Activated naive CD4-positive, alpha-beta T cell treated with anti-CD3 and anti-CD28 coated beads, Interleukin-2, amount 10 ng/mL, durations not matched to agents 7 days and 5 days (primary cell): ENCODE measurements at places on chromosomes 7 and 10.

DNA sequence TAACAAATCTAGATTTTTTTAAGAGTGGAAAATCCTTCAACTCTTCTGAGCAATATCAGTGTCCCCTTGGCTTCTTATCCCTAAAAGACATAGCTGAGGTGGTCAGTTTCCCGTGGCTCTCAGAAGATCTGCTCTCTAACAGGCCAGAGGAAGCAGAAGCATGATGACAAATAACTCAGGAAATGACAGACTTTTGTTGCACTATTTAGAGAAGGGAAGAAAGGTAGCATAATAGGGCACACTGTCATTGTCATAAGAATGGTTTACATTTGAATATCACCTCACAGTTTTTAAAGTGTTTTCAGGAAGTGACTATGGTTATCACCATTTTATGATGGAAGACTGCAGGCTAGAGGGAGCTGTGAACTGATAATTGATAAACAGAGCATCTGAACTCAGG, 33.6 kb upstream of the RAPGEF5 start:
- no peak for DNase-seq

GRCh38 chr10:90602862-90603610, 254.8 kb downstream of the HTR7 start:
- no peak for DNase-seq

DNA sequence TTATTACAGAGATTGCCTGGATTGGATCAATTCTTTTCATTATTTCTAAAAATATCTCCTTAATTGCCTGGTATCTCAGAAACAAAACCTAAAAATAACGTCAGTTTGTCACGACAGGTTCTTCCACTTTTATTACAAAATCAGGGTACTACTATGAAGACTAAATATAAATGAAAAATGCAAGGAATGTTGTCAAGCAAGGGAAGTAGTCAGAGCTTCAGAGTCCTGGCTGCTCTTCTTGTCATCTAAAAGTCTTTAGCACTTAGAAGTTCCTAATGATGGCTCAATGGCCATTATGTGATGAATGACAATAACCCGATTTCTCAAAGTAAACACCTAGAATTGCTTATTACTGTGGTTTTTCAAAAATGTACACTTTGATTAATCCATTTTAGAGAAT, 192.2 kb downstream of the SEMA3A start:
- DNase-seq: no peak

DNA sequence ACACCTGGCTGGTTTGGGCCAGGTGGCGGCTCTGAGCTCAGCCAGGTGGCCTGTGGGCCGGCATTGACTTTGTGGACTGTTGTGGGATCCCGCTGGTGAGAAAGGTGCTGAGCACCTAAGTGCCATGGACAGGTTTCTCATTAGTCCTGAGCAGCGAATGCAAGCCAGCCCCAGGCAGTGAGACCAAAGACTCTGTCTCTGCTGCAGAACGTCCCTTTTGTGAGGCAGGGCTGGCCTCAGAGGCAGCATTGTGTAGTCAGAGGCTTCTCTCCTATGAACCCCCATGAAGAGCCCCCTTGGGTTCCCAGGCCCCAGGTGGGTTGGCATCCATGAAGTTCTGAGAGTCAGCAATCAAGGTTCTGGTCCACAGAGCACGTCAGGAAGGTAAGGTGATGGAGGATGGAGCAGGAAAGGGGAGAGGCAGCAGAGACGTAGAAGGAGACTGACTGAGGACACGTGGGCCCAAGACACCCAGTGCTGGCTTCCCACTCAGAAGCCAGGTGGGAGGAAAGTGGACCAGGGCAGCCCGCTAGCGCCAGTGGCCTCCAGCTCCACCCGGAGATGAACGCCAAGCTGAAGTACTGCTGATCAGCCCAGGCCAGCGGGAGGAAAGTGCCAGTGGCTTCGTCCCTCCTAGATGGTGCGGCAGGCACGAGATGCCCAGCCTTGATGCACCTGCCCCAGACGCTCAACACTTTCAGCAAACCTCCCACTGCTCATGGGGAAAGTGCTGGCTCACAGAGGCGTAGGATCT, 19.2 kb upstream of the PTPRN2 start:
- no peak for DNase-seq

GRCh38 chr10:7560519-7560918, 106.2 kb downstream of the ITIH5 start:
- DNase-seq: no peak

DNA sequence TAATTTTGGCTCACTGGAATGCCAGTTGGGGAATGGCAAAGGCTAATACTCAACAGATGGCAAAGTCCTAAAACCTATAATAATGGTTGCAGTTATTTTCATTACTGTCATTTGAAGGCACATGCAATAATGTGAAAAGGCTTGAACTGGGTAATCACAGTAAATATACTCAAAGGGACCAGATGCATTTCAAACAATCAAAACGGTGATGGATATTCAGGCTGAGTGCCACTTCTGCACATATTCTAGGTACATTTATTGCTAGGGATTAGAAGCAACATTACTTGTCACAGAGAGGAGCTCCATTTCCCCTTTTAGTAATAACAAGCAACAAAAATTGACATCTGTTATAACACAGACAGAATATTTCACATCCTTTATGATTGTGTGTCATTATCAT, 171.8 kb downstream of the NXPH1 start:
- no peak for DNase-seq

DNA sequence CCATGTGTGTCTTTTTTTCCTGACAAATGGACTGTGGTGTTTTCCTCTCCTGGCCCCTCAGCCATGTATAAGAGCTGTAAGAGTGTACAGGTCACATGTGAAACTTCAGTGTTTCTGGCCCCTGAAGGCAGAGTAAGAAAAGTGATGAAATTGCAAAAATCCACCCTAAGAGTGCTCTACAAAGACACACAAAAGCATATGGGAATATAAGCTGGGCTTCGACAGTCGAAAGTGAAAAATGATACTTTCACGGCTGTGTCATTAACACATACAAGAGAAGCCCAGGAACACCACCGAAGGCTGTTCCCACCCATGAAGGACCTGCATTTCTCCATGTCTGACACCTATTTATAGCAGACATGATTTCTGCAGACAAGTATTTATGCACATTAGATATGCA, 192.2 kb downstream of the PARD3 start:
- DNase-seq: no peak

GRCh38 chr7:6647080-6647479, 10.0 kb downstream of the ZNF316 start:
- DNase-seq: no peak

DNA sequence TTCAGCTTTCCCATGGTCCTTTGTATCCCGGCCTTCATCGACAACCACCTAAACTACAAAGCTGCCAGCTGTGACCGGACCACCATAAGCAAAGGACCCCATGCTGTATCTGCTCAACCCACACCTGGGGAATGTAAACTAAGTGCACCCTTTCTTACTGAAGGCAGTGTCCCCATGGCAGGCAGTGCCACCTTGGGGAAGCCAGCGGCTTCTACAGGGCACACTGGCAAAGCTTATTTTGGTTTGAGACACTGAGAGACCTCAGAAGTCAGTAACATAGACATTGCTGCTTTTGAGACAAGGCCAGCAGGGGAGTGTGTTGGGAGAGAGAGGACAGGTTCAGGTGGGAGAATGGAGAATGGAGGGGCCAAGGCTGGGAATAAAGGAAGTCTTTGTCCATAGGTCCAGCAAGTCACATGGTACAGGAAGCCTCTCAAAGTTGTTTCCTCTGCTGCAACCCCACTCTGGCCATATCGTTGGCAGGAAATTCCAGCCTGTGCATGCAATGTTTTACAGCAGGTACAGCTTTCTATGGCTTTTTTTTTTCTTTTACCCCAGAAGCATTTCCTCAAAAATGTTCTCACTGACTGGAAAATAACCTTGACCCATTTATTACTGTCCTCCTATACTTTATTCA, 85.9 kb upstream of the NPVF start:
- no peak for DNase-seq

DNA sequence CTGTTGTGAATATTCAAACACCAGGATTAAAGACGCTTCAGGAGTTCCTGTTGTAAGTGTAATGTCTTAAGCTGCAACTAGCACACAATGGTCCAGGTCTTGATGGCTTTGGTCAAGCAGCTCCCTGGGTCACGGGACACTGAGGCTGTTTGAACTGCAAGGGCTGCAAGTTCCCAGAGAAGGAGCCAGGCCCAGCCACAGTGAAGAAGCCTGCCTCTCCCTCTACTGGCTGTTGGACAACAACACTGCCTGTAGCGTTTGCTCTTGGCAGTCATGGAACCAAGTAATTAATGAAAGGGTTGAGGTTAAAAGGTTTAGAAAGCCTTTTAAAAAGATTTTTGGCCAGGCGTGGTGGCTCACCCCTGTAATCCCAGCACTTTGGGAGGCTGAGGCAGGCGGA, 31.9 kb upstream of the GUSB start:
- DNase-seq: no peak

GRCh38 chr10:126844406-126844805, 60.8 kb upstream of the DOCK1 start:
- DNase-seq: no peak

DNA sequence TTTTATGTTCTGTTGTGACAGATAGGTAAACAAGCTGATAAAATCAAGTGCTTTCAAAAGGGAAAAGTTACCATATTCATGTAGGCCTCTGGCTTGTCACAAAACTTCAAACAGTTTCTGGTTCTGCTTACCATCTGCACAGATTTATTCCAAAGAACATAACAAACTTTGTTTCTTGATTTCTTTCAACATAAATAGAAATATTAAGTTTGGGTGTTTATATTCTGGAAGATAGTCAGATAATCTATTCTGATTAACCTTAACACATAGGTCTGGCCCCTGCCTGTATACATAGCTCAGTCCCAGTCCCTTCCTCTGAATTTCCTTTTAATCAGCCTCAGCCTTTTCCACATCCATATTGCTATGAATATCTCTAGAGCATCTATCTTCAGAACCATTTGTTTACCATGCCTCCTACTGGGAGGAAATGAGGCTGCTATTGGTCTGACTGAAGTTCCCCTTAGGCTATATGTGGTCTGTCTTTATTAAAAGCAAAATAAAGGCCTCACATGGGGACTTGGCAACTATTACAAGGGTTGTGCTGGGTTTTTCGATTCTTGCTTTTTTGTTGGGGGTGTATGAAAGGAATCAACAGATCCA, 319.0 kb downstream of the HPSE2 start:
- DNase-seq: no peak

- DNase-seq: no peak
These were observed 262.2 kb downstream of the CCSER2 start for GRCh38 chr10:84590327-84591193.

DNA sequence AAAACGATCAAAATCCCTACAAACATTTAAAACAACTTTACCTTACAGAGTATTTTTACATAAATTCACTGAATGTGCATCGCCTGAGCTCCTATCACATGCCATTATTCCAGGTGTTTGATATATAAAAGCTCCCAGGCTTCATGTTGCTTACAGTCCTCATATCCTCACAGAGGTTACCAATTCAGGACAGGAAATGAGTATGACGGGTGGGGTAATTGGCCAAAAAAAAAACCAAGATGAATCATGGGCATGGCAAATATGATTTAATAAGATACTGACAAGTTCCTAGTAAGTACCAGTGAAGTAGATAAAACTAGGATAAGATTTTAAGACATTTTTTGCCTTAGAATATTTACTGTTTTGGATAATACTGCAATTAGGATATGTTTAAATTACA, 135.8 kb downstream of the KMT2E start:
- DNase-seq: no peak

DNA sequence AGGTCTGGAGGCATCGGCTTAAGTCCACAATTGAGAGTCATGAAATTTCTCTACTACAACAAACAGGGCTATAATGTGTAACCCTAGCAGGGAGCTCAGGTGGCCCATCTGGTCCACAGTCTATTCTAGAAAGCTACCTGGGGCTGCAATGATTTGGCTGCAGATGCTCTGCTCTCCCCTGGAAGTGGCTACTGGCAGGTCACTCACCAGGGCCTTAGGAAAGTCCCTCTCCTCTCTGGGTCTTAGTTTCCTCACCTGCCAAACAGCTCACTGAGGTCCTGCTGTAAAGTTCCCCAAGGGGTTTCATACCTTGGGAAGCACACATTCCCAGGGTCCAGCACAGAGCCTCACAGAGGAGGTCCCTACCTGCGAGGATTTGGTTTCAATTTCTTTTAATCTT, 2.5 kb downstream of the IGFBP3 start:
- DNase-seq: no peak

GRCh38 chr10:78721231-78721630, 347.5 kb upstream of the ZMIZ1 start:
- no peak for DNase-seq

DNA sequence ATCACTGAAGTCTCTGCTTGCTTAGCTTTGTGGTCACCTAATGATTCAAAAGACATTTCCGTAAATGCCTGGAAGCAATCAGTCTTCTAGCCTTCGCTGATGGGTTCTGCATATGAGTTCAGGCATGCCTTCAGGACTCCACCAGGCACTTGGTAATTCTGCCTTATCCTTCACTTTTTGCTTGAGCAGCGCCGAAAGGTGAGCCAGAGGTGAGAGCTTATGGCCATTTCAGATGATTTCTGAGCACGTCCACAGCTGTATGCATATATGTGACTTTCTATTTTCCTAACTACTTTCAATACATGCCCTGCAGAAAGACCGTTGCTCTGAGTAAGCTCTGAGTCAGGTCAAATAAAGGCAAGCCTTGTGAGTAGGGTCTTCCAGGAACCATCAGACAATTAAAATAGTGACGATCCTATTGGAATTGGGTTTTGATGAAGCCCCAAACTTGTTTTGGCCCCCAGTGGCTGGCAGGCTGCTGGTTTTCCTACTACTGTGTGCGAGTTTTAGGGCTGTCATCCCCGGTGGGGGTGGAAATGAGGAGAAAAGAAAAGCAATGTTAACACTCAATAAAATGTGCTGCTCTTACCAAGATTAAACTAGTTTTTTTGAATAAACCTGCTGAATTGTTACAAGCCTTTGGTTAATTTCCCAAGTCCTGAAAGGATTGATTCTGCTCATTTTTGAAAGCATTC, 154.4 kb upstream of the AKR1E2 start:
- DNase-seq: no peak

GRCh38 chr7:151831606-151832005, 45.3 kb downstream of the PRKAG2 start:
- DNase-seq: no peak

DNA sequence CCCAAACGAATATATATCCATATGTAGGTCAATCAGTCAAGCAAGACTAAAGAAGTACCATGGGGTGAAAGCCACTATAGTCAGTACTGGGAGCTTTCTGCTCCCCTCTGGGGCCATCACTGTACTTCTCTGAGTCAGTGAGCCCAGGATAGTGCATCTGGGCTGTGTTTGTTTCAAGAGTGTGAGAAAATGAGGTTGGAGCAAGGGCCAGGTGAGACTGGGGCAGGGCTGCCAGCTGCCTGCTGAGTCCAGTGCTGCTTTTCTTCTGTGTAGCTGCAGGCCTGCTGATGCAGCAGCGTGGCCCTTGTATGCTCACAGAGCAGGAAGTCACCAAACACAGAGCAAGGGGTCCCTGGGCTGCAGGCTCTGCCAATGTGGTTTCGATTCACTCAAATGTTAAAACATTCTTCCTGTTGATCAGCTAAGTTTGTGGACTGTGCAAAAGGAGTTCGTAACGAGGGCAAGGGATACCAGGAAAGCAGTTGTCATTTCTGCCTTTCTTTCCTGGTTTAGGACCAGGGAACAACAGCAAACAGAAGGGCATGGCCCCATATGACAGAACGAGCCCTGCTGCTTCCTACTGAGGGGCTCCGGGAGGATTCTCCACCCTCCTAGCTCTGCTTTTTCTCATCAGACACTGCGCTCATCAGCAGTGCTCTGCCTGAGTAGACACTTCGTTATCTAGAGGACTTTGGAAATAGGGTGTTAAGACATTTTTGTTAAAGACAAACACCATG, 65.4 kb upstream of the TNS3 start:
- peak; percentile 47 for DNase-seq
